ENCODE measurements at places on chromosomes 7 and 10.

- DNase-seq, result no peak
Measured at GRCh38 chr10:110355922-110356627, 51.4 kb upstream of the SMNDC1 start.

- no peak for DNase-seq
Measured at GRCh38 chr10:5534880-5535856, 10.4 kb downstream of the CALML3 start.

DNA sequence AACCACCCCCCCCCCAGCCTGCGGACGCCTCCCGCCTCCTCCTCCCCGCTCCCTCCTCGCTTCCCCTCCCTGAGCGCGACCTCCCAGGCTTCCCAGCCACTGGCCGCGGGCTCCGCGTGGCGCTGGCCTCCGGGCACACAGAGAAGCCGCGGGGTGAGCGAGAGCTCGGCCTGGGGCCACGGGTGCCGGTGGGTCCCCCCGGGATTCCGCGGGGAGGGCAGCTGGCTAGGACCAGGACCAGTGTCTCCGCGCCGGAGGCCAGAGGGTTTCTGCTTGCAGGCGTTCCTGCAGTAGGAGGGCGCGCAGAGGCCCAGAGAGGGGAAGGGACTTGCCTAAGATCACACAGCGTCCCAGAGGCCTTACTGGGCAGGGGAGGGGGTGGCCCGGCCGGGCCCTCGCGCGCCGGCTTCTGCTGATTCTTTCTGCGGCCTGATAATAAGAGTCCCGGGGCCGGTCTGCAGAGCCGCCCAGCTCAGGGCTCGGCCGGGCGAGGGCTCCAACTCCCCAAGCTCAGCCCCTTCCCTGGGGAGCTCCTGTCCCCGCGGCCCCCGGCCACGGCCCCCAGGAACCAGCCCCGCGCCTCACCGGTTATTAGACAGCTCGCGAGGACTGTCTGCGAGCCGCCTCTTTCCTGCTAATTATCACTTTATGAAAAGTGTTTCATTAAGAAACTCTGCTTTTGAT is 10.1 kb downstream of the UNCX start:
- DNase-seq, result no peak

GRCh38 chr10:35643151-35644049 is 1.3 kb upstream of the FZD8 start:
- DNase-seq, result no peak

- DNase-seq, result no peak
Measured at GRCh38 chr7:103781409-103781808, 208.0 kb downstream of the RELN start.

- DNase-seq, result no peak
Measured at GRCh38 chr7:148180075-148180474, 410.5 kb upstream of the C7orf33 start.

DNA sequence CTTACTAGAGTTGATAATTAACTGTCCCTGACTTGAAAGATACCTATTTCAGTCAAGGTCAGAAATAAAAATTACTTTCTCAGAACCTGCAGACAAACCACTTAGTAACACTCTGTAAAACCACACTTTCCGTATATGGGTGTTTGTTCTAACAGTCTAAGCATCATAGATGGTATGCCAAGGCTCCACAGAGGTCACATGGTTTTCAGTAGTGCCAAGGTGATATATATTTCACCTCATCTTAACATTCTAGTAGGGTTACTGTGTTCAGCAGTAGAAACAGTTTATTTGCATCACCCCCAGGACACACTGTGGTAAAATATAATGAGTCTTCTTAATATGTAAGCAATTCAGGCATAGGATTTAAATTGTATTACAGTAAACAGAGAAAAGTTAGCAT is 61.5 kb downstream of the KCND2 start:
- no peak for DNase-seq

DNA sequence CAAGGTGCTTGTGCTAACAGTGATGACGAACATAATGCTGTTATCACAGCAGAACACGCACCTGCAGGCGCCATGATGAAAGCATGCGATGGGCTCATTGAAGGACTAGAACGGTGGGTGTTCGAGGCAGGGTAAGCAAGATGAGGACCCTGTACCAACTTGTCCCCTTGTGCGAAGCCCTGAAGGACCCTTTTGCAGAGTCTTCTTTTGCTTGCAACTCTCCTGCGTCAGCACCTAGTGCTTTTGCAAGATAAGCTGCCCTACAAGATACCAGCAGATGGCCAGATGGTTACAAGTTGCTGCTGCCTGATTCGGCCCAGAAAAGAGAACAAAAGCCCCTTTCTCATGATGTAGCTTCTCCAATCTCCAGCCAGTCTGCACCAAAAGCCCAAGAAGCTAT is 4.2 kb upstream of the IL15RA start:
- DNase-seq, result no peak

DNA sequence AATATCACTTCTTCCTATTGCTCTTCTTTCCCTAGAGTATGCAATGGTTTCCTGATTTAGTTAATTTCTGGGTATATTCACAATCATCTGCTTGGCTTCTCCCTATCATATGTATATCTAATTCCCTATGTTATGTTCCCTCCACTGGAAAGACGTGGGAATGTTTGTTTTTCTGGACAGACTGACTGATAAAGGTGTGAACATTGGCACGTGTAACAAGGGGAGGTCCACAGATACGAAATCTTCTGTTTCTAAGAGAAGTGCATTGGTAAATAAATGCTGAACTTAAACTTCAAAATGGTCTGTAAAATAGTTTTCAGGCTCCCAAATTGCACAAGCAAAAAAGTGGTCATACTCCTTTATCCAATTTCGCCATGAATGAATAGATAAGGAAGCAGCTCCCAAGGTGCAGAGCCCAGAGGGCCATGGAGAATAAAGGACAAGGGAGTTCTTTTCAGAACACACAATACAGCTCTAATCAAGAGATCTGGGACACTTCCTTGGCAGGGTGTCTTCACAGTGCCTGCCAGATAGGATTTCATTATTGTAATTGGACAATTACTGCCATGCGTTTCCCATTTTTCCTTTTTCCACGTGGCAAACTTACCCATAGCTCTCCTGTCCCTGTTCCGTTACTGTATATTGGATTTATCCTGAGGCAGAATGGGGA is 141.9 kb downstream of the RNF133 start:
- no peak for DNase-seq

DNA sequence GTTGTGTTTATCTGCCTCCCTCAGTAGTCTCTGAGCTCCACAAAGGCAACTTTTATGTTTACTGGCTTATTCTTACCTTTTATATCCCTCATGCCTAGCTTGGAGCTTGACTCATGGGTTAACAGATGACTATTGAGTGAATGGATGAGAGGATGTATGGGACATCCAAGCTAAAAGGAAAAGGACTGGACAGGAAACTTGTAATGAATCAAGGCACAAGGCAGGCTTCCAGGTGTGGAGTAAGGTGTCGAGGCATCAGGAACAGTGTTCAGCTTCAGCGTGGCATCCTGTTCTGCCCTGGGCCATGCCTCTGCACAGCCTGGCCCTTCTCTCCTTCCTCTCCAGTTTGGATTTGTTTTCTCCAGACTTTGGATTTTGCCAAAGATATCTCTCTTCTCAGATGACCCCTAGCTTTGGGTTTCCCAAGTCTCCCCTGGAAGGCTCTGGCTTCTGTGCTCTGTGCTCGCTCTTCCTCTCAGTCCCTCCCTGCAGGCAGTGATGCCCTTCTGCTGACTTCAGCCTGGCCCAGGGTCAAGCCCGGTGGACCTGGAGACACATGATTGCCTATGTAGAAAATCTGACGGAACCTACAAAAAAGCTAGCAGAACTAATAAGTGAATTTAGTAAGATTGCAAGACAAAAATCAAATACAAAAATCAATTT is 367.3 kb downstream of the CXCL12 start:
- no peak for DNase-seq

- DNase-seq, result no peak
Measured at GRCh38 chr10:74901867-74902450, 75.6 kb downstream of the KAT6B start.

- no peak for DNase-seq
Measured at GRCh38 chr10:110258542-110258941, 46.2 kb downstream of the SMNDC1 start.

DNA sequence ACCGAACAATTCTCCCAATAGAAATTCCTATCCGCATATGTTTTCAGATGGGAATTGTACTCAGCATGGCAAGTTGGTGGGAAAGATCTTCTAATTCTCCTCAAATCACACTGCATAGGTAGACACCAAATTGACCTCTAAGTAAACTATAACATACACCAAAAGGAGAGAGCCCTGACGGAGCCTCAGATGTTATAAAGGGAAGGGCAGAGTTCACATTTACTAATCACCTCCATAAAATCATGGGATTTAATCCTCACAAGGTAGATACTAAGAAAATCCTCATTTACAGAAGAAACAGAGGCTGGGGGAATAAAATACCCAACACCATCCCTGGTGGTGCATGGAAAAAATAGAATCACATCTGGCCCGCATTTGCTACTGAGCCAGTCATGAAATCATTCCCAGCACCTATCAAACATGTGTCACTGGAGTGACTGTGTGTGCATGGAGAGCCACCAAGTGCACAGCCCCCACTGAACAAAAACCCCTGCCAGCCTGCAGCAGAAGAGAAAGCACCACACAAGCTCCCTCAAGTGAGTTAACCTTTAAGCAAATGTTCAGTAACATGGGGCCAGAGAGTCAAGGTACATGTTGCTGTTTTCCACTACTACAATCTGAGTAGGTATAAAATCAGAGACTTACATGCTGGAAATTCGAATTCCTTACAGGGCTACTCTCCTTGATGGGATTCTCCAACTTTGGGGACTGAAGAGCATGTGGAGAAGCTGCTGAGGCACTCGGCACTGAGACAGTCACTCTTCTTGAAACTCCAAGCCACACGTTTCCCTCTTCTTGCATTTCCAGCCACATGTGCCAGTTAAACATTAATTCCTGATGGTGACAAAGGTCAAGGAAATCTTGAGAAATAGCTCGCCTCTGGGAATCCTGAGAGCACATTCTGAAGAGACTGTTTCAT is at the start of gene DDC:
Gene DDC (minus strand): TSS at position 766 of the 919 bp plus-strand sequence. CDS start 21,320 bp downstream, outside the sequence.
- DNase-seq, result no peak

DNA sequence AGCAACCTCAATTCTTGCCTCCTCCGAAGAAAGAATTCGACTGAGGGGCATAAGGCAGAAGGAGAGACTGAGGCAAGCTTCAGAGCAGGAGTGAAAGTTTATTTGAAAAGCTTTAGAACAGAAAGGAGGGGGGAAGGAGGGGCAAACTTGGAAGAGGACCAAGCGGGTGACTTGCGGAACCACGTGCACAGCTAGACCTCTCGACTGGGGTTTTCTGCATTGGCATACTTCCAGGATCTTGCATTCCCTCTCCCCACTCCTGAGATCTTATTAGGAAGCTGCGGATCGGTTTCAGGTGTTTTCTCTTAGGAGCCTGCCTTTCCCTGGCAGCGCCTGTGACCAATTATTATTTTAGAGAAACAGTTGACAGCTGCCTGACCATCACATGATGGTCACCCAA is 20.3 kb upstream of the CPXM2 start:
- no peak for DNase-seq

DNA sequence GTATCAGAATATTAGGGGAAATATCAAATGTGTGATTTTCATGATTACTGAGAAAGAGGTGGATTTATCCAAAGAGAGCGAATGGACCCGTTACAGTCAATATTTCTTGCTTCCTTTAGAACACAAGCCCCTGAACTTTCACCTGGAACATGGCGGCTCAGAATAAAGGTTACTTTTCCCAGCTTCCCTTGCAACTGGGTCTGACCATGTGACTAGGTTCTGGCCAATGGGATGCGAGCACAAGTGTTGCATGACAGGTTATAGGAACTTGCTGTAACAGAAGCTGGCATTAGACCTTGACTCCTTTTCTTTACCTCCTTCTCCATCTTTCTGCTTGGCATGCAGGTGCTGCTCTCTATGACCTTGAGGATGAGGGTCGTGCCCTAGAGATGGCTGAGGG is 556.1 kb downstream of the TYW1 start:
- DNase-seq, result no peak

DNA sequence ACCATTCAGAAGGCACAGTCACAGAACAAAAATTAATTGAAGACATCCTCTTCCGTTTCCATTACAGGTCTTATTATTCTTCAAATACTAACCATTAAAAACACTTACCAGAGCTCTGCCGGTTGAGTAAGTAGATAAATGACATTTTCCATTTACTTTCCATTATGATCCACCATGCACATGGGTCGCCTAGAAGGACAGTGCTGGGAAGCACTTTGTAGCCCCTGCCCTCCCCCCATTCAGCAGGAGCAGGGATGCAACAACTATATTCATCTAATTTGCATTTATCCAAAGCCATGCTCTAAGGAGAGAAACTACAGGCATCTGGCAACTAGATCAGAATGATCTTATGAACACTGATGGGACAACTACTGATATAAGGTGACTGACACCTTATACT is 76.8 kb upstream of the AFAP1L2 start:
- DNase-seq, result no peak

DNA sequence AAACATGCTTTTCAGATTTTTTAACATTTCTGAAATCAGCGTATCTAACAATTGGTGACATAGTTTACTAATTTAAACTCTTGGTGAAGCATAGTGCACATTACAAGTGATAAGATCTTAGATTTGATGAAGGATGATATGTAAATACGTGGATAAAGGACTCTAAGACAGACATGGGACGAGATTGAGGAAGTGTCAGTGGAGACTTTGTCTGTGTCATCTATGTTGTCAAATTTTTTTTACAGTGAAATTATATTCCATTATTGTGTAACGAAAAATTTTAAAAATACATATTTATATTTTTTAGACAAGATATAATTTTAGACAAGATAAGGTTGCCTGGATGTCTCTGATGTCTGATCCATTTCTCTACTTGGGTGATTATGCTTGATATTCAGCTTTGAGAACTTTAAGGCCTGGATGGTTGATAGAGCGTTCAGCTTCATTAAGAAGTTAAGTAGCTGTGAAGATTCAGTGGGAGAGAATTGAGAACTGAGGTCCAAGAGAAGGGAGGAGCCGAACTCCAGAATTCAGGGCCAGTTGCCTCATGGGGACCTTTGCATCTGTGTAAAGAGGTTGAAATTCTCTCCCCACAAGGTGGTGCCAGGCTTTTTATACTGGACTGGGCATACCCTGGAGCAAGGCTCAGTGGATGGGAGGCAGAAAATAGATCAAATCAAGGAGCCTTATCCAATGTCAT is 62.7 kb downstream of the KAT6B start:
- no peak for DNase-seq

- no peak for DNase-seq
Measured at GRCh38 chr10:130999376-131000202, 311.9 kb downstream of the TCERG1L start.

- no peak for DNase-seq
Measured at GRCh38 chr7:50962962-50963374, 180.3 kb upstream of the GRB10 start.

DNA sequence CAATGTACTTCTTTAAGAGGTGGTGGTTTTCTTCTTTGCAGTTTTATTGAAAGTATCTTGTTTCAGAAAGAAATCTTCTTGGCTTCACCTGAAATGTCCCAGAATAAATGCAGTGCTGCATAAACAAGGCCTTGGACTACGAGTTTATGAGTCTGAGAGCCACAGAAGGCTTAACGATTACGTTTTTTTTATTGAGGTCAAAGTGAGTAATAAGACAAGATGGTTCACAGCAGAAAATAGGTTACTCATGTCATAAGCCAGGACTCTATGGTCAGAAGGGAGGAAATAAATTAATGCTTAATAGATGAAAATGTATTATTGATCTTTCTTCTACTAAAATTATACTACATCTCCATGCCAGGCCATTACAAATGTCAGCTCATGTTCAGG is 13.7 kb upstream of the NPTX2 start:
- no peak for DNase-seq

GRCh38 chr7:101118856-101119255 is 8.0 kb upstream of the SERPINE1 start:
- DNase-seq, result no peak

Measured in stimulated activated CD8-positive, alpha-beta memory T cell treated with anti-CD3 and anti-CD28 coated beads, Interleukin-15, amount 100 ng/mL, for 4 hours (primary cell).